ENCODE measurements at places on chromosomes 16 and 17.

DNA sequence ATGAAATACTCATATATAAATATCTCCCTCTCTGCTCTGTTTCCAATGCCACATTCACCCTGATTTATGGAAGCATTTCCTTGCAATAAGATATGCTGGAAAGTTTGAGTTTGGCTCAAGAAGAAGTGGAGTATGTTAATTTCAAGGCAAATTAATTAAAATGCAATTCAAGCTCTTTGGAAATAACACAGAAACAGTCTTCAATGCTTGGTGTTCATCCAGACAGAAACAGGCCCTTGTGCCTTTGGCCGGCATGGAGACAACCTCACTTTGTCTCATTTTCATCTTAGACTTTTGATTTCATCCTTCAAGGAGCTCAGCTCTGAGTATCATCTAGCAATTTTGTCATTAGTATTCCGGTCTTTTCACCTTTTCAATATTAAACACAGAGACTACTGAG is 210.0 kb downstream of the C16orf95 start:
- no peak for DNase-seq

DNA sequence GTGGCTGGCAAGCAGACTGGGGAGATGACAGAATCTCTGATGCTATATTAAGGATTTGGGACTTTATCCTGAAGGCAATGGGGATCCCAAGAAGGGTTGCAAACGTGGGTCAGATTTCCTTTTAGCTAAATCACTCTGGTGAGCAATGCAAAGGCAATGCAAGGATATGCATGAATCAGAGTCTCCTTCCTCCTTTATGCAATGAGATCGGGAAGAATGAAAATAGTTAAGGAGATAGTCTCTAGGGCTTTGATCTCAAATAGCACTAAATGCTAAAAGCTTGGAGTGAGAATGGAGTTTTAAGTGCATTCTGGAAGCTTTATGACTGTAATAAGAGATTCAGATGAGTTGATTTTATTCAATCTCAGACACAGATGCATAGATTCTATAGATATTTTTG is 27.2 kb upstream of the SHISA9 start:
- DNase-seq: no peak

GRCh38 chr16:84827897-84828296 is 8.1 kb downstream of the CRISPLD2 start:
- DNase-seq: no peak

GRCh38 chr16:55367301-55367811 is 43.4 kb downstream of the IRX6 start:
- DNase-seq: no peak

DNA sequence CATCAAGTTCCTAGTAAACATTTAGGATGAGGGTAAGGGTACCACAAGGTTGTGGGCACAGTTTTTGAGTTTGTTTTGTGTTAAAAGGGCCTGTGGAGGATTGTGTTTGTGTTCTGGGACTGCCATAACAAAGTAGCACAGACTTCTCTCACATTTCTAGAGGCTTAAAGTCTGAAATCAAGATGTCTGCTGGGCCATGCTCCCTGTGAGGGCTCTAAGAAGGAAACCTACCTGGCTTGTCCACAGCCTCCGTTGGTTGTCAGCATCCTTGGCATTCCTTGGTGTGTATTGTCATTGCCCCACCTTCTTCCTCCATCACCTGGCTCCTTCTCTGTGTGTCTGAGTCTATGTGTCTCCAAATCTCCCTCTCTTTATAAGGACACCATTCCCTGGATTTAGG is 808.1 kb upstream of the RBFOX1 start:
- no peak for DNase-seq

GRCh38 chr16:81513204-81514040 is 68.8 kb downstream of the CMIP start:
- no peak for DNase-seq

DNA sequence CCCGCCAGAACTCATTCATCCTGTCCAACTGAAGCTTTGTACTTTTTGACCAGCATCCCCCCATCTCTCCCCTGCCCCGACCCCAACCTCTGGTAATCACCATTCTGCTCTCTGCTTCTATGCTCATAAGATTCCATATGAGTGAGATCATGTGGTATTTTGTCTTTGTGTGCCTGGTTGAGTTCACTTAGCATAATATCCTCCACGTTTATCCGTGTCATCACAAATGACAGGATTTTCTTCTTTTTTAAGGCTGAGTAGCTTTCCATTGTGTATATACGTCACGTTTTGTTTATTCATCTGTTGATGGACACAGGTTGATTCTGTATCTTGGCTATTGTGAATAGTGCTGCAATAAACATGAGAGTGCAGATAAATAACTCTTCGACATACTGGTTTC is 278.9 kb downstream of the SNX29 start:
- DNase-seq: no peak

DNA sequence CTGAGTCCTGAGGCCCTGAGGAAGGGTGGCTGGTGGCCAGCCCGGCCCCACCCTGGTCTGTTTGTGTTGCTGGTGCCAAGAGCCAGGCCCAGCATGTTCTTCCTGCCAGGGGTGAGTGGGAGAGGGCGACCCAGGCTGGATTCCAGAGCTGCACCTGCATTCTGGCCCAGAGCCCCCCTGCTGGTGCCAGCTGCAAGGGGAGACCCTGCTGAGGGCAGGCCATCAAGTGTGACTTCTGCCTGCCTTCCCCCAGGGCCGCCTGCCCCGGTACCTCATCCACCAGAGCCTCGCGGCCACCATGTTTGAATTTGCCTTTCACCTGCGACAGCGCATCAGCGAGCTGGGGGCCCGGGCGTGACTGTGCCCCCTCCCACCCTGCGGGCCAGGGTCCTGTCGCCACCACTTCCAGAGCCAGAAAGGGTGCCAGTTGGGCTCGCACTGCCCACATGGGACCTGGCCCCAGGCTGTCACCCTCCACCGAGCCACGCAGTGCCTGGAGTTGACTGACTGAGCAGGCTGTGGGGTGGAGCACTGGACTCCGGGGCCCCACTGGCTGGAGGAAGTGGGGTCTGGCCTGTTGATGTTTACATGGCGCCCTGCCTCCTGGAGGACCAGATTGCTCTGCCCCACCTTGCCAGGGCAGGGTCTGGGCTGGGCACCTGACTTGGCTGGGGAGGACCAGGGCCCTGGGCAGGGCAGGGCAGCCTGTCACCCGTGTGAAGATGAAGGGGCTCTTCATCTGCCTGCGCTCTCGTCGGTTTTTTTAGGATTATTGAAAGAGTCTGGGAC is 2.4 kb upstream of the TCAP start:
- no peak for DNase-seq

DNA sequence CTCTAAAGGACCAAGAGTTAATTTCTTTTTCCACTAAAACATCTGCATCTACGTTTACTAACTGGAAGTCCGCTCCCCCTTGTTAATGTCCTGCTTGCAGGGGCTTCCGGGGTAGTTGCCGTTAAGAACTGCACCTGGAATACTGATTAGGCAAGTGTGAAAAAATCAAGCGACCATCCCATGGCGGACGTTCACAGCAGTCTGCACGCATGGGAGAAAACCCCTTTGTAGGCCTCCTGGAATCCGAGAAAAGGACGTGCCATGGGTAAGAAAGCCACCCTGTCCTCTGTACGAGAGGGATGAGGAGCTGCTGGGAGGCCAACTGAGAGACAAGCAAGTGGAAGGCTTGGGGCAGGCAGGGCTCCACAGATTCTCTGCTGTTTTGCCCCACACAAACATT is 14.9 kb downstream of the SNN start:
- DNase-seq: no peak

Measured in AG04450 (cell line).